ENCODE measurements at places on chromosomes 5 and 9.
A peak's percentile ranks its signal among the peaks of the same experiment; 100 is the strongest.

DNA sequence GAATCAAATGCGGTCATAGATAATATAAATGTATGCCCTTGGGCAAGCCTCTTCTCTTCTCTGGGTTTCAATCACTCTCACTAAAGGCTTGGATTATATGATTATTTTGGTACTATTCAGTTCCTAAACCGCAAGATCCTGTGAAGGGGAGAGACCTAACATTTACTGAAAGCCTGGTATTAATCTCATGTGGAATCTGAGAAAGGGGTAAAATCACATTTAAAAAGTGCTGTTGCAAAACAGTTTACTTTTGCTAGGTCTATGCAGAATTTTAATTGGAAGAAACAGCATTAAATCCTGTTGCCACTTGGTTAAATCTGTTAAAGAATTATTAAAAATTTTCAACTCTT lies 50.7 kb downstream of the SLC44A1 start:
- no peak for DNase-seq

DNA sequence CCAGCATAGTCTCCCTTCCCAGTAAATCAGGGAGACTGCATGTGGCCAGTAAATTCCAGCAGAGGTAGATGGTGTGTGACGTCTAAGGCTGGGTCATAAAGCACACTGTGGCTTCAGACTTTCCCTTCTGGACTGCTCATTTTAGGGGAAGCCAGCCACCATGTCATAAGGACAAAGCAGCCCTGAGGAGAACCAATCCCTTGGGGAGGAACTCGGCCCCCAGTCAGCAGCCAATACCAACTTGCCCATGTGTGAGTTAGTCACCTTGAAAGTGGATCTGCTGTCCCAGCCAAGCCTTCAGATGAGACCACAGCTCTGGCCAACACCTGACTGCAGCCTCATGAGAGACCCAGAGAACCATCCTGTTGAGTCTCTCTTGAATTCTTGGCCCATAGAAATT lies 14.7 kb upstream of the NINJ1 start:
- DNase-seq = no peak

DNA sequence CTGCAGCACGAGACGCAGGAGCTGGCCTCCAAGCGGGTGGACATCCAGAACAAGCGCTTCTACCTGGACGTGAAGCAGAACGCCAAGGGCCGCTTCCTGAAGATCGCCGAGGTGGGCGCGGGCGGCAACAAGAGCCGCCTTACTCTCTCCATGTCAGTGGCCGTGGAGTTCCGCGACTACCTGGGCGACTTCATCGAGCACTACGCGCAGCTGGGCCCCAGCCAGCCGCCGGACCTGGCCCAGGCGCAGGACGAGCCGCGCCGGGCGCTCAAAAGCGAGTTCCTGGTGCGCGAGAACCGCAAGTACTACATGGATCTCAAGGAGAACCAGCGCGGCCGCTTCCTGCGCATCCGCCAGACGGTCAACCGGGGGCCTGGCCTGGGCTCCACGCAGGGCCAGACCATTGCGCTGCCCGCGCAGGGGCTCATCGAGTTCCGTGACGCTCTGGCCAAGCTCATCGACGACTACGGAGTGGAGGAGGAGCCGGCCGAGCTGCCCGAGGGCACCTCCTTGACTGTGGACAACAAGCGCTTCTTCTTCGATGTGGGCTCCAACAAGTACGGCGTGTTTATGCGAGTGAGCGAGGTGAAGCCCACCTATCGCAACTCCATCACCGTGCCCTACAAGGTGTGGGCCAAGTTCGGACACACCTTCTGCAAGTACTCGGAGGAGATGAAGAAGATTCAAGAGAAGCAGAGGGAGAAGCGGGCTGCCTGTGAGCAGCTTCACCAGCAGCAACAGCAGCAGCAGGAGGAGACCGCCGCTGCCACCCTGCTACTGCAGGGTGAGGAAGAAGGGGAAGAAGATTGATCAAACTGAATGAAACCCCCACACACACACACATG lies 654 bp downstream of the PURA start:
- no peak for DNase-seq

GRCh38 chr5:18023275-18023674 lies 389.0 kb downstream of the TAF11L14 start:
- DNase-seq = no peak

DNA sequence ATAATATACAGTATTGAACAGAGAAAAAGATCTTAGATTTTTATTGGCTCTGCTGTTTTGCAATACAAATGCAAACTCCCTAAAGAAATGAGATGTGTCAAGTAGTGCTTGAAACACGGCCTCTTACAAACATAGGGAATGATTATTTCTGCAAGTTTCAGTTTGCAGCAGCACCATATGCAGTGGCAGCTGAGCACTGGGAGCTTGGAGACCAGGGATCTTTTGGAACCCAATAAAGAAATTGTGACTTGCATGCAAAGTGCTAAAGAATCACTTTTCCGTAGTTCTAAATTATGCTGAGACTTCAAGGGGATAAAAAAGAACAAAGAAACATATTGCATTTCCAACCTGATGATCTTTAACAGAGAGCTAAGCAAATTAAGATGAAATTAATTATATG lies 674.6 kb upstream of the ZNF608 start:
- DNase-seq = no peak

- no peak for DNase-seq
These were observed 1.4 kb downstream of the ADAMTS12 start for GRCh38 chr5:33890131-33891032.

DNA sequence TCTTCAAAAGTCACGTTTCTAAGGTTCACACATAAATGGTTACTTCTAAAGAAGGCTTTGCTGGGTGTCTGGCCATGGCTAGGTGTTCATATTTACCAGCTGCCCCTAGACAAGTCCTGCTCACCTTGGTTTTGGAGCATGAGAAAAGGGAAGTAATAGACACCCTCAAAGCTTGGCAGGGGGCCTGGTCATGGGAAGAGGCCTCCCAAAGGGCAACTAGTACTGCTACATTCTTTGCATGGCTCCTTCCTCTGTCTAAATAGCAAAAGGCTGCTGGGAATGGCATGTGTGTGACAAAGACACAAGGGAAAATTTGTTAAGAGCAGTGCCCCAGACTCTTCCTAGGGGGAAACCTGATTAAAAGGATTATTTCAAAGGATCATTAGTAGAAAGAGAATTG lies 93.4 kb downstream of the NRG2 start:
- no peak for DNase-seq

- no peak for DNase-seq
These were observed 717.0 kb upstream of the WWC1 start for GRCh38 chr5:167574464-167574863.

GRCh38 chr5:147904110-147904509 lies 2.2 kb downstream of the C5orf46 start:
- DNase-seq = no peak

DNA sequence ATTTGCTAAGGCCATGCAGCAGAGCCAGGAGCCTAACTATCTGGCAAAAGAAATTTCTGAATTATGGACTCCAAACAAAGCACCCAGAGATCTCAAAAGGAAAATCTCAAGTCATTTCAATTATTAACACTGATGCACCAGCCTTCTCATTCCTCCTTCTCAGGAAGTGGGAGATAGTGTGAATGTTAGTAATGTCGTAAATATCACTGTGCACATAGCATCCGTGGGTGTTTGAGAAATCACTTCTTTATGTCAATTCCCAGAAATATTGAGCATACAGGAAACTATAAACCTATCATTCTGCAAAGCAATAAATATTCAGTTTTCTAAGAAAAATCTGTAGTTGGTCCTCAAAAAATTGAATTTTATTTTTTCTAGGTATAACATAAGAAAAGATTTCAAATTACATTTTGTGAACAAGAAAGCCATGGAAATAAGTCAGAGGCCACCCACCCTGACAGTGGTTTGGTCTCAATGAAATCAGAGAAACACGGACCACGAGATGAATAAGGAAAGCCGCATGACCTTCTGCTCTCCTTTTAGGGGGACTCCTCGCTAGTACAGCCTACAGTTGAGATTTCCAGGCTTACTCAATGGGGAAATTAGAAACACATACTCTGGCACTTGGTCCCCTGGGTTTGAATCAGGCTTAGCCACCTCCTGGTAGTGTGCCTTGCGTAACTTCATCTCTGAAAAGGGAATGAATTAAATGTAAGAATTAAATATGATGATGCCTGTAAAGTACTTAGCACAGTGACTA lies 120.6 kb downstream of the DIRAS2 start:
- DNase-seq = no peak

- DNase-seq = no peak
These were observed 258.7 kb downstream of the IRX1 start for GRCh38 chr5:3854188-3854821.

GRCh38 chr9:107638521-107639310 lies 149.1 kb upstream of the KLF4 start:
- no peak for DNase-seq

- DNase-seq = no peak
These were observed 150.8 kb downstream of the MAPKAP1 start for GRCh38 chr9:125556046-125556721.

- no peak for DNase-seq
These were observed 916.2 kb upstream of the DMAC1 start for GRCh38 chr9:8715788-8716187.

DNA sequence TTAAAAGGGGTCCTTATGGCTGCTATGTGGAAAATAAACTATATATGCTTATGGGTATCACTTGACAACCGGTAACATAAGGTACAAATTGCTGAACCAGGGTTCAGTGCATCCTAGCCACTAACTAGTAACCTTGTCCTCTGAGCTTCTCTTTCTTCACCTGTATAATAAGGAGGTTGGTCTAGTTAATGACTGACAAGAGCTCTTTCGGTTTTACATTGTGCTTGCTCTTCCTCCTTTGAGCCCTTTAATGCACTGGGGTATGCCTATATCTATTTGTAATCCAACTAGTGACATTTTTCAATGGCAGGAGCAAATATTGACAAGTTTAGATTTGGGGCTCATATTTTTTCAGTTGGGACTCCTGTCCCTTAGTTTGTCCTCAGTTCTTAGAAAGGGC lies 66.1 kb downstream of the NPR3 start:
- DNase-seq = no peak

GRCh38 chr5:143826951-143827444 lies 15.0 kb downstream of the HMHB1 start:
- DNase-seq = peak; percentile 4

- no peak for DNase-seq
These were observed 46.0 kb upstream of the CDKN2B start for GRCh38 chr9:22055090-22055489.

- no peak for DNase-seq
These were observed 5.0 kb downstream of the LMX1B start for GRCh38 chr9:126618585-126619360.

- DNase-seq = no peak
These were observed 510.5 kb downstream of the RAB3C start for GRCh38 chr5:59093329-59093728.

DNA sequence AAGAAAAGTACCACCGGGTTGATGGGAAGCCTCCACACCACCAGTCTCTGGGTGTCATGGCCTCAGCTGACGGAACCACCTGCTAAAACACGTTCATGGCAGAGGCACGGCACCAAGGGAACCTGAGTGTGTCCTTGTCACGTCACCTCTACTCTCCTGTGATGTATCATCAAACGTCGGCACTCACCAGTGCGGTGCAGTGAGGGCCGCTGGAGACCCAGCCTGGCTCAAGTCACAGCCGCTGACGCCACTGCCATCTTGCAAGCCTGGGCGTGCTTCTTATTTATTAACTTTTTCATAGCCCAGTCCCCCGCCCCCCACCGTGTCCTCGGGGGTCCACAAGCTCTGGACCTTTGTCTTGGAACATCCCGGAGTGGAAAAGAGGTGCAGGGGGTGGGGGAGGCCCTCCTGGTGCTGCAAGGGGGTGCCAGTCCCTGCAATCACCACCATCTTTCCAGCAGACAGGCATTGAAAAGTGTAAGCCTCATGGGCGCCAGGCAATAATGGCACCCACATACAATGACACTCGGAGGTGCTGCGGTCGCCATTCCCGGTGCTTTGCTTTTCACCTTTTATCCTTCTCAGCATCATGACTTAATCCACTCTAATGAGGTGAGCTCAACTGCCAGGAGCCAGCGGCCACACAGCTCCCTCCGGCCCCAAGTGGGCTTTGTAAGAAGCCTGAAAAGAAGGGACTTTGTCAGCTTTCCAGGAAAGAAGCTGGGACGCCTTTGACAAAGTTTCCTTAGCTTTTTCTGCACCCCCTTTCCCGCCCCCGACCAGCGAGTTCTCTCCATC lies 202.3 kb upstream of the IRX1 start:
- no peak for DNase-seq

DNA sequence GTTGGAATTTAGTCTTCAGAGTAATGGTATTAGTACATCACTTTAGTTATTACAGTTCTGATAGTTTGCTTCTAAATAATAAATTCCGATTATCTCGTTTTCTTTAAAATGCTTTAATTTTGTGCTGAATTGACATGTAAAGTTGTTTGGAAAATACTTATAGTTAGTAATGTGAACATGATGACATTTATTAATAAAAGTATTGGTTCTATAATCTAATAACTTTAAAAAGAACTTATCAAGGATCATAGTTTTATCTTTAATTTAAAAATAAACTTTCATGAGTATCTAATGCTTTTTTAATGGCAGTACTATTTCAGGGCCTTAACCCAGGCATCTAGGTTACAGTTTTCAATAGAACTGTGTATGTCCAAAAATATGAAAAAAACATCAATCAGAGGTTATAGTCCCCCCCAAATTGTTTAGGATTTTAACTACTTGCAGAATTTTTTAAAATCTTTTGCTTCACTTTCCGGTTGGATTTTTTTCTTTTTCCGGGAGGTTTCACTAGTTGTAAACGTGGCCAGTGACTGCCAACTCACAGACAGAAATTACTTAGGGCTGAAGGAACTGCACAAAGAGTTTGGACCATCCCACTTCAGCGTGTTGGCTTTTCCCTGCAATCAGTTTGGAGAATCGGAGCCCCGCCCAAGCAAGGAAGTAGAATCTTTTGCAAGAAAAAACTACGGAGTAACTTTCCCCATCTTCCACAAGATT lies 680 bp downstream of the GPX8 start:
- DNase-seq = no peak

DNA sequence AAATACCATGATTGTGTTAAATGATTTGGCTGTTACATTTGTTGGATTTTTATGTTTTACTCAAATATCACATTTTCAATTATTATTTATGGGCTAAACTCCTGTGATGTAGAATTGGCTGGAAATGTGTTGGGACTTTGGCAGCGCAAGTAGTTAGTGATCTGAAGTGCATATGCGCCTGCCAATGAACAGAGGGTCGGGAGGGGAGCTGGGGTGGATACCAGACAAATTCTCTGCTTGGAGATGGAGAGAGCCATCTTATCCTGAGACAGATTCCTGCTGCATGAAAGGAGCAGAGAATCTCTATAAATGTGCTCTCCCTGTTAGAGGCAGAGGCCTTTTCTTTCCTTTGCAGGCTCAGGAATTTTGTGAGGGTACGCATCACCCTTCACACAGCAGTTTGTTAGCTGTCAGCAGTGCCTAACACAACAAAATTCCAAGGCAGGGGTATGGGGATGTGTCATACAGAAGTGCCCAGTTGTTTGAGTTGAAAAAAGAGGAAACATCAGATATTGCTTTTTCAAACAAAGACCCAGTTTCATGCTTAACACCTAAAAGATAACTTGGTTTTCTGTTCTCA lies 489.1 kb downstream of the CSNK1G3 start:
- DNase-seq = no peak

DNA sequence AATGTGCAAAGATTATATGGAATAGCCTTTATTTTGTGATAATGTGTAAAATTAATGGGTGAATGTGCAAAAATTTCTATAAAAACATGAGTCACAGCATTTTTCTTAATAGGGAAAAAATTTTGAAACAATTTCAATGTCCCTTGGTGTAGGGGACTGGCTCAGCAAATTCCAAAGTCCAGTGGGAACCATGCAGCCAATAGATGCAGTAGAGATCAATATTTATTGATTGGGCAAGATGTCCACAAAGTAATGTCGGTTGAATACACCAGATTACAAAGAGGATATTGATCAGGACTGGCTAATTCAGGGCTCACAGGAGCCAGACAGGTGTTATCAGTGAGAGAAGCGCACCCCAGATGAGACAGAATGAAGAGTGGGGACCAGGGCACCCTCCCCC lies 62.5 kb downstream of the AMBP start:
- DNase-seq = no peak

Measured in stimulated activated CD4-positive, alpha-beta T cell treated with anti-CD3 and anti-CD28 coated beads, Interleukin-12 subunit alpha, Interleukin-12 subunit beta, amount 100 ng/mL, for 24 hours (primary cell).